ENCODE measurements at places on chromosomes 6 and 20. TPM values are rescaled to one million over a fixed set of nuclear protein-coding genes. Genes with fewer than 3 reads are reported as not detected.
A peak's percentile ranks its signal among the peaks of the same experiment; 100 is the strongest.

Gene RSPO4
- total RNA-seq: not detected

Gene SLC44A4
- total RNA-seq: 0.12 TPM

- no peaks in the 10 kb centered on the region for H3K36me3 ChIP-seq
- H3K27me3 ChIP-seq: no peaks in the 10 kb centered on the region
- no peak overlapping the region for H3K27ac ChIP-seq
- H3K4me3 ChIP-seq: no peak overlapping the region
- H3K4me1 ChIP-seq: no peaks in the 10 kb centered on the region
Measured at GRCh38 chr20:31644701-31645100, 7.0 kb downstream of the COX4I2 start.

Gene HRH3
- total RNA-seq: not detected

Gene BPIFA1
- not detected for total RNA-seq

DNA sequence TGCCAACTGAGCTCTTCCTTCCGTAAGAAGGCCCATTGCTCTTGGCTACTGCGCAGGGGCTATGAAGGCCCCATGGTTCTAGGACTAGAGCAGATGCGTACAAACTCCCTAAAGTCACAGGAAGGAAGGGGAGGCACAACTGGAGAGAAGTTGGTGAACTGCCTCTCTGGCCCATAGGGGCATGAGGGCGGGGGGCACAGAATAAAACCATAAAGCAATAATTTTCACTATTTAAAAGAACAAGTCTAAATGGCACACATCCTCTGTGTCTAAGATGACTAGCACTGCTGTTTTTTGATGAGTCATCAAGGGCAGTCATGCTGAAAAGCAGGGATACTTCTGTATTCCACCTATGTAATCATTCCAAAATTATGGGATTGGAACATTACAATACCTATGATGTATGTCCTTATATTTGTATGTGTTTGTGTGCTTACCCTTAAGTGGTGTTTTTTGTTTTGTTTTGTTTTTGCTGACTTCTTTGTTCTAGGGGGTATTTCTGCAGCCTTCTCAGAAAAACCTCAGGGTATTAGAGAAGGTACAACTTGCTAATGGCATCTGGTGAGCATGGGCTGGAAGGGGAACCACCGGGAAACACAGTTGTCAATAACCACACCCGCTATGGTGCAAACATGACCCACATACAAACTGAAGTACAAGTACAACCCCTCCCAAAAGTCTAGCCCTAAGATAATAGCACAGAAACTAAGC is 36.9 kb downstream of the B4GALT5 start:
- H3K4me1 ChIP-seq: peaks cover 17% of the 10 kb centered on the region
- no peak overlapping the region for H3K27ac ChIP-seq
- H3K27me3 ChIP-seq: no peaks in the 10 kb centered on the region
- H3K36me3 ChIP-seq: no peaks in the 10 kb centered on the region

Gene NHLRC1
- 2.3 TPM for total RNA-seq

Gene MAVS
- total RNA-seq: 40.7 TPM

DNA sequence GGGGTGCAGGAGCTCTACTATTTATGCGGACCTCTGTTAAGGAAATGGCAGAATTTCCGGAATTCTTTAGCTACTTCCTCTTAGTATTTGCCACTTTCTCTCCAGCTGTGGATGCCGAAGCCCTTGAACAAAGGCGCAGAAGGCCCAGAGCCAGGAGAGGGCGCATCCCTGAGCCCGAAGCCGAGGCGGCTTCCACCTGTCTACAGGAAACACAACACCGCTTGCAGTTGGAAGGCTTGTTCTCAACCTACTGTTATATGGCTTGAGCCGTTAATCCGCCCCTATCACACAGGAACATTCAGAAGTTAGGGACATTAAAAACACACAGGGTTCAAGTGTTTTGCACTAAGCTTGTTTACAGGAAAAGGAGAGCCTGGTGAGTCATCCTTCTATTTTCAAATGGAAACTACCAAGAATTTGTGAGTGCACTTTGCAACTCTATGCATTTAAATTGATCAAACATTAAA is 417.1 kb downstream of the BCKDHB start:
- H3K27ac ChIP-seq: peak overlapping the region; percentile 79
- H3K27me3 ChIP-seq: no peaks in the 10 kb centered on the region
- peak; percentile 93 for DNase-seq
- no peaks in the 10 kb centered on the region for H3K36me3 ChIP-seq

Gene ERVFRD-1
- not detected for total RNA-seq

Gene COQ3
- 7.5 TPM for total RNA-seq

- DNase-seq: no peak
- no peak overlapping the region for H3K27ac ChIP-seq
- no peaks in the 10 kb centered on the region for H3K36me3 ChIP-seq
- H3K4me3 ChIP-seq: no peak overlapping the region
- H3K27me3 ChIP-seq: no peaks in the 10 kb centered on the region
Measured at GRCh38 chr20:63549019-63549418, 1.5 kb upstream of the SRMS start.

DNA sequence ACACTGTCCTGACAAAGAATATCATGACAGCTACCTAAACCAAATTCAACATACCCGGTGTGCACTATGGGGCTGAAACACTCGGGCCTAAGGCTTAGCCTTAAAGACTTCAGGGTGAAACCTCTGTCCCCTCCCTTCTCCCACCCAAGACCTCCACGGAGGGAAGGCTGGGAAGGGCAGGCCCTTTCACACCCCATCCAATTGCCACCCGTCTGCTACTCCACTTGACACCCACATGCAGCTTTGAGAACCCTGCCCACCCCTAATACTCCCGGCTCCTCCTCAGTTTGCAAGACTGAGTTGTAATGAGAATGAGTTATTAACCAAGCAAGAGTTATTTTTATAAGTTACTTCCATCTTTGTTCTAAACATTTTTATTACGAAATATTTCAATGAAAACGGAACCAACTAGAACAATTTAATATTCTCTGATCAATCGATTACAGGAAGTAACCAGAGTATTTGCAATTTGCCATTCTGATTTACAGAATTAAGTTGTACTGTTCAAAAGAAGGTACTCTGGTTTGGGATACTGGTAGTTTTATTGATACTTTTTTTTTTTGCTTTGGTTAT is 3.7 kb downstream of the TAF4 start:
- no peak overlapping the region for H3K27ac ChIP-seq
- H3K36me3 ChIP-seq: no peaks in the 10 kb centered on the region
- no peak for DNase-seq
- H3K4me3 ChIP-seq: no peak overlapping the region
- no peaks in the 10 kb centered on the region for H3K27me3 ChIP-seq

Gene TENT5A
- total RNA-seq: 2.4 TPM

DNA sequence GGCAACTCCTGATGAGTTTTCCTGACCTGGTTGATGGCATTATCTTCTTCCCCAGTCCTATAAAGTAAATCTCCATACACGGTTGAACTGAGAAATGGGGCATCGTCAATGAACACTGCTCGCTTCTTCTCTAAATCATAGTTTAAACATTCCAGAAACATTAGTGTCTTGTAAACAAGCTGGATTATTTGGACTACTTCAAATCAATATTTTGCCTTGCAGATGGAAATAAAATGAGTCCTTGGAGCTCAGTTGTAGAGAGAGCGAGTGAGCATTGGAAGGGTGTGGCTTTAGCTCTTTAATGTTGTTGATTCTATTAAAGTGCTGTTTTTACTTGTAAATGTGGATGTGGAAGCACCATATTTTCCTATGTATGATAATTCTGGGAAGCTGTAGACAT is 18.4 kb downstream of the C6orf89 start:
- no peaks in the 10 kb centered on the region for H3K27me3 ChIP-seq
- no peak overlapping the region for H3K4me3 ChIP-seq
- DNase-seq: no peak
- peaks cover 5% of the 10 kb centered on the region for H3K4me1 ChIP-seq
- peaks cover 10% of the 10 kb centered on the region for H3K36me3 ChIP-seq
- no peak overlapping the region for H3K27ac ChIP-seq

GRCh38 chr6:13290335-13290734 is 38.0 kb downstream of the TBC1D7 start:
- no peaks in the 10 kb centered on the region for H3K4me1 ChIP-seq
- H3K27ac ChIP-seq: no peak overlapping the region
- no peak for DNase-seq
- no peaks in the 10 kb centered on the region for H3K27me3 ChIP-seq
- H3K4me3 ChIP-seq: no peak overlapping the region
- peaks cover 2% of the 10 kb centered on the region for H3K36me3 ChIP-seq

Gene BLOC1S5
- 19.1 TPM for total RNA-seq

Gene ADTRP
- 3.3 TPM for total RNA-seq

Gene FOXC1
- 15.9 TPM for total RNA-seq

DNA sequence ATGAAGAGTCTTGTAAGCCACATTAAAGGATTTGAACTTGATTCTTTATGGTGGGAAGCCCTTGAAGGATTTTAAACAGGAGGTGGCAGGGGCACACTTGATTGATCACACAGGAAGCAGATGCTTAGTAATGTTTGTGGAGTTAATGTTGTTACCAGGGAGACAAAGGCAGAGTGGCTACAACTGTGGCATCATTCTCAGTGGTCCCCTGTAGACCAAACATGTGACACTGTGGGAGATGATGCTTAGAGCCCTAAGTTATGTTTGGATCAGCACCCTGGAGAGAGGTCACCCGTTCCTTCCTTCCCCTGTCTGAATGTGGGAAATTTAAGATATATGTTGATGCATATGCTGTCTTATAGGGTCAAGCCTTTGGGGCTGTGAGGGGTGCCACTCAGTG is 53.2 kb downstream of the EIF2S2 start:
- peak; percentile 29 for DNase-seq
- H3K4me1 ChIP-seq: peaks cover 5% of the 10 kb centered on the region
- H3K27me3 ChIP-seq: no peaks in the 10 kb centered on the region
- H3K27ac ChIP-seq: no peak overlapping the region

Gene SNX9
- 54.5 TPM for total RNA-seq

- H3K4me3 ChIP-seq: no peak overlapping the region
- no peak overlapping the region for H3K27ac ChIP-seq
- H3K27me3 ChIP-seq: no peaks in the 10 kb centered on the region
- DNase-seq: no peak
- no peaks in the 10 kb centered on the region for H3K36me3 ChIP-seq
- no peaks in the 10 kb centered on the region for H3K4me1 ChIP-seq
Measured at GRCh38 chr6:69792292-69792691, 4.5 kb downstream of the LMBRD1 start.

DNA sequence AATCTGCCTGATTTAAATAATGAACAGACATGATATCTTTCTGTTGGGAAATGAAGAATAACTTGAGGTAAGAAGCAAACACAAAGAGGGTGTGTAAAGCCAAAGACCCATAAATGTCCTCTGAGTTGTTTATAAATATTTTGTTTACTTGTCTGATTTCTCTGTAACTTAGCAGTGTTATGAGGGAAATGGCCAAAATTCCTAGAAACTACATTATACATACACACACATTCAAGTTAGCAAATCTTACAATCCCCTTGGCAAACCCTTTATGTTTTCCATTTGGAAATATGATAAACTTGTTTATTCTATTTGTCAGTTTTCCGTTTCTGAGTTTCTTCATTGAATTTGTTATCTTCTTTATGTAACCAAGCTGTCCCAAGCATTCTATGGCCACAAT is 81.4 kb upstream of the TCF21 start:
- no peak for DNase-seq
- no peaks in the 10 kb centered on the region for H3K36me3 ChIP-seq
- H3K27me3 ChIP-seq: no peaks in the 10 kb centered on the region
- no peak overlapping the region for H3K4me3 ChIP-seq

- no peak overlapping the region for H3K4me3 ChIP-seq
- peaks cover 37% of the 10 kb centered on the region for H3K4me1 ChIP-seq
- H3K27me3 ChIP-seq: no peaks in the 10 kb centered on the region
Measured at GRCh38 chr6:151034825-151035781, 169.6 kb downstream of the MTHFD1L start.

Gene NR2E1
- not detected for total RNA-seq

DNA sequence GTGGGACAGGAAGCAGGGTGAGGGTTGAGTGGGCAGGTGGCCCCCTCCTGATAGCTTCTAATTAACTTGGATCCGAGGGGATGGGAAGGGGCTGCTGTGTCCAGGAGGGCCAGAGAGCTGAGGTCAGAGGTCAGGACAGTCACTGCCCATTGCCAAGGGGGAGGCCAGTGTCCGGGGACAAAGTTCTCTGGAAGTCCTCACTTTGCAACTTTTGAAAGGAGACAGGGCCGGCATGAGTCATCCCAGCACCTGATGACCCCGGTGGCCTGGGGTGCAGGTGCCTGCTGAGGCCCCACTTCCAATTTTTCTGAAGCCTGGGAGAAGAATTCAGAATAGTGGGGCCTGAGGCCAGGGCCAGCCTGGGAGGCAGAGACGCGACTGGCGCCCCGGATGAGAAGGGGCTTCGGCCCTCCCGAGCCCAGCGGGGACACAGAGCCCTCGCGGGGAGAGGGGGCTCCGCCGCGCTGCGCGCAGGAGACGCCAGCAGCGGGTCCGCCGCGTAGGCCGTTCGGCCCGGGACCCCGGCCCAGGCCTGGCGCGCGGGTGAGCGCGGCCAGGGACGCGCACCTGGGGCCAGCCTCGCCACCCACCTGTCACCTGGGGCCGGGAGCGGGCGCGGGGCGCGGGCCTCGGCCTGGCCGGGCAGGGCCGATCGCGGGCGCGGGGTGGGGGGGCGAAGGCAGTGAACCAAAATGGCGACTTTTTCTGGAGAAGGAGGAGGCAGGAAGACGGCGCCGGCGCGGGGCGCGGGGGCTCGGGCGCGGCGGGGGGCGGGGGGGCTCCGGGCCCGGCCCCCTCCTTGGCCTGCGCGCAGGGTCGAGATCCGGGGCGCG is 586 bp downstream of the ZNF512B start:
- peak overlapping the region; percentile 15 for H3K4me3 ChIP-seq
- peak overlapping the region; percentile 10 for H3K27ac ChIP-seq
- H3K4me1 ChIP-seq: peaks cover 23% of the 10 kb centered on the region
- H3K36me3 ChIP-seq: peaks cover 5% of the 10 kb centered on the region
- no peaks in the 10 kb centered on the region for H3K27me3 ChIP-seq
- DNase-seq: no peak

DNA sequence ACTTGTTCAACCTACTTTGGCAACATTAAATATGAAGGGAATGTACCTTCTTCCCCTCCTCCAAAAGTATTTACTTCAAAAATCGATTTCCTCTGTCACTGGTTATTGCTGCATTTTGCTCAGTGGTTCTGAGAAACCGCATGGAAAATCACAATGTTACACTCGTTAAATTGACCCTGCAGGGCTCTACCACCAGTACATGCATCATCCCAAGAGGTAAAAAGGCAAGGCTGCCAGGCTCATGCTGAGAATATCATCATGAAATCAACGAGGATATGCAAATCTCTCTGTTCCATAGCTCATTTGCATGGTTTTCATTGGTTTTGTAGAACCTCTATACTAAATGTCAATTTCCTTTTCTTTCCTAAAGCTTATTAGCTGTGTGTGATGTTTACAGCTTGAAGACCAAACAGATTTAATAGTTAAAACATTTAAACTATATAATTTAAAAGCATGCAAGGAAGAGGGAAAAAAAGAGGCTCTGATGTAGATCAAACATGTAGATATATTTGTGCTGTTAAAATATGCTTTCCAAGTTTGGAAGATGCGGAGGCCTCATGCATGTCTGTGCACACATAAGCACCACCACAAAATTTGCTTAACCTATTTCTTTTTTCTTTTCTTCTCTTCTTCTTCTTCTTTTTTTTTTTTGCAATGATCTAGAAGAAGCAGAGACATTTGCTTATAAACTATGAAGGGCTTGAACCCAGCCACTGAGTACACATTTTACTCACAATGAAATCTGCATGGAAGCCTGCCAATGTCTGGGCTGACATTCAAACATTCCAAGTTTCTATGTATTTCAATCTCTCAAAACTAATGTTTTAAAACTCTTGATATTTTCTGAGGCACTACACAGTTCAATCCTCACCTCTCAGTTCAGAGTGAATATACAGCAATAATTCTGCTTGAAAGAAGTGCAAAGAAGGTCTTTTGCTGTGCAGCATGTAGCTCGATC is 194.0 kb downstream of the GMPR start:
- no peak overlapping the region for H3K27ac ChIP-seq
- no peak overlapping the region for H3K4me3 ChIP-seq
- DNase-seq: peak; percentile 39
- no peaks in the 10 kb centered on the region for H3K27me3 ChIP-seq
- no peaks in the 10 kb centered on the region for H3K4me1 ChIP-seq

Gene KCNB1
- not detected for total RNA-seq

All from endothelial cell of umbilical vein (primary cell).